ENCODE measurements at places on chromosomes 6 and 20. TPM values are rescaled to one million over a fixed set of nuclear protein-coding genes. Genes with fewer than 3 reads are reported as not detected.
A peak's percentile ranks its signal among the peaks of the same experiment; 100 is the strongest.

Gene CLPSL2
- total RNA-seq: not detected

DNA sequence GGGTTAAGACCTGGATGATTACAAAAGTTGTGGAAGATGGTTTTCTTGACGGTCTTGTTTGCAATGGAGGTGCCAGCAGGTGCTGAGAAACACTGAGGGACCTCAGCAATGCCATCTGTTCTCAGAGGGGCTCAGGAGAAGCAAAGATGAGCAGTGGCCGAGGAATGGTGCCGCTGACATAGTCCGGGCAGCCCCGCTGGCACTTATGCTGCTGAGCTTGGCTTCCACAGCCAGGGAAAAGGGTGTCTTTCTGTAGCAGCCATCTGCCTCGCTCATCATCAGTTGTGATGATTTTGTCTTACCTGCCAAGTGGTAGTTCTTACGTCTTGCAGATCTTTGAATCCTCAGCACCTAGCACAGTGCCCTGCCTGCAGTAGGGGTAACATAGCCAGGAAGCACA lies 55.7 kb downstream of the PPP1R14C start:
- no peak overlapping the region for H3K4me3 ChIP-seq
- H3K4me1 ChIP-seq: peaks cover 22% of the 10 kb centered on the region
- no peaks in the 10 kb centered on the region for H3K27me3 ChIP-seq
- no peaks in the 10 kb centered on the region for H3K36me3 ChIP-seq

- H3K27ac ChIP-seq: peak overlapping the region; percentile 26
- peaks cover 15% of the 10 kb centered on the region for H3K4me1 ChIP-seq
These were observed 126.7 kb downstream of the UNC5CL start for GRCh38 chr6:40912158-40912946.

DNA sequence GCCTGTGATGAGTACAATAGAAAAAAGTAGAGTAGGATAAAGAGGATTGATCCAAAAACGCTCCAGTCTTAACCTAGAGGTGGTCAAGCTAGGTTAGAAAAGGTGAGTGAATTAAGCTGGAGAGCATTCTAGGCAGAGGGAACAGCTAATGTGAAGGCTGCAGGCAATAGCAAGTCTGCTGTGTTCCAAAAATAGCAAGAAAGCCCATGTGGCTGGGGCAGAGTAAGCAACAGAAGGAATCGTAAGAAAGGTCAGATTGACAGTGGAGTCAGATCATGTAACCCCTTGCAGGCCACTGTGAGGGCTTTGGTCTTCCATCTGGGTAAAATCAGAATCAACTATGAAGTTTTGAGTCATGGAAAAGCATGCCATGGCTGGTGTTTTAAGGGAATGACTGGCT lies 155.0 kb downstream of the OPN5 start:
- H3K27me3 ChIP-seq: no peaks in the 10 kb centered on the region
- H3K4me1 ChIP-seq: peaks cover 4% of the 10 kb centered on the region
- no peak overlapping the region for H3K4me3 ChIP-seq
- H3K27ac ChIP-seq: no peak overlapping the region
- no peak for DNase-seq
- H3K36me3 ChIP-seq: no peaks in the 10 kb centered on the region

GRCh38 chr20:36084897-36085613 lies 69.5 kb upstream of the EPB41L1 start:
- no peaks in the 10 kb centered on the region for H3K4me1 ChIP-seq
- no peaks in the 10 kb centered on the region for H3K27me3 ChIP-seq
- no peak overlapping the region for H3K27ac ChIP-seq
- DNase-seq: no peak
- H3K36me3 ChIP-seq: no peaks in the 10 kb centered on the region
- H3K4me3 ChIP-seq: no peak overlapping the region

GRCh38 chr6:121260651-121261102 lies 73.6 kb downstream of the TBC1D32 start:
- no peaks in the 10 kb centered on the region for H3K36me3 ChIP-seq
- H3K27ac ChIP-seq: no peak overlapping the region
- no peak overlapping the region for H3K4me3 ChIP-seq
- no peaks in the 10 kb centered on the region for H3K27me3 ChIP-seq
- DNase-seq: peak; percentile 59

Data from heart right ventricle (tissue), 16 donors.